HAP-1 (cell line): ENCODE measurements at places on chromosomes 1 and 21.

- DNase-seq, result no peak
These were observed 26.6 kb downstream of the NIBAN1 start for GRCh38 chr1:184947497-184948256.

DNA sequence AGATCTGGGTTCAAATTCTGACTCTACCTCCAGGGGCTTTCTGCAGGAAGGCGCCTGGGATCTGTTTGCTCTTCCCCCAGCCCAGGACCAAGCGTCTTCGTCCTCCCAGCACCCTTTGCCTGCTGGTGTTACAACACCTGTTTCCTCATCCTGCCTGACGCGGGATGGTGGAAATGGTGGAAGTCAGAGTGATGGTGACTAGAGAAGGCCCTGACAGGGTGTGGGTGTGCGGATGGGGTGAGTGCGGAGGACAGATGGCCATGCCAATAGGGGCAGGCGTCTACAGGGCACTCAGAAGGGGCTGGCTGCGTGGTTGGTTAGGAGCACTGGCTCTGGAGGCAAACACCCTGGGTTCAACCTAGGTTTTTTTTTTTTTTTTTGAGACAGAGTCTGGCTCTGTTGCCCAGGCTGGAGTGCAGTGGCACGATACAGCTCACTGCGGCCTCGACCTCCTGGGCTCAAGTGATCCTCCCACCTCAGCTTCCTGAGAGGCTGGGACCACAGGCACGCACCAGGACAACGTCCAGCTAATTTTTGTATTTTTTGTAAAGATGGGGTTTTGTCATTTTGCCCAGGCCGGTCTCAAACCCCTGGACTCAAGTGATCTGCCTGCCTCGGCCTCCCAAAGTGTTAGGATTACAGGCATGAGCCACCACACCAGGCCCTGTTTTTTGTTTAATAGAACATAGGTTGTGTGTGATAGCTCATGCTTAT is 1.5 kb downstream of the THEMIS2 start:
- no peak for DNase-seq

GRCh38 chr1:243926803-243927245 is 76.8 kb upstream of the AKT3 start:
- DNase-seq, result peak; percentile 53

GRCh38 chr1:67053535-67053784 is 488 bp downstream of the SLC35D1 start:
- peak; percentile 63 for DNase-seq

GRCh38 chr1:67464746-67465145 is 34.5 kb upstream of the SERBP1 start:
- no peak for DNase-seq

GRCh38 chr1:3222042-3222692 is 153.2 kb downstream of the PRDM16 start:
- DNase-seq, result no peak
